Fibroblast of villous mesenchyme (primary cell): ENCODE measurements at places on chromosomes 3 and 15. TPM values are rescaled to one million over a fixed set of nuclear protein-coding genes. Genes with fewer than 3 reads are reported as not detected.
A peak's percentile ranks its signal among the peaks of the same experiment; 100 is the strongest.

Gene CACNA2D2
- not detected in 2 replicates for total RNA-seq

Gene C3orf80
- 0.86 and 3.2 TPM in 2 replicates for total RNA-seq

Gene RPS27L
- total RNA-seq: 219 and 308 TPM in 2 replicates

GRCh38 chr15:55499151-55499550 lies 8.9 kb downstream of the DNAAF4 start:
- DNase-seq: no peak

GRCh38 chr3:170244576-170244975 lies 22.4 kb downstream of the PRKCI start:
- no peak for DNase-seq

DNA sequence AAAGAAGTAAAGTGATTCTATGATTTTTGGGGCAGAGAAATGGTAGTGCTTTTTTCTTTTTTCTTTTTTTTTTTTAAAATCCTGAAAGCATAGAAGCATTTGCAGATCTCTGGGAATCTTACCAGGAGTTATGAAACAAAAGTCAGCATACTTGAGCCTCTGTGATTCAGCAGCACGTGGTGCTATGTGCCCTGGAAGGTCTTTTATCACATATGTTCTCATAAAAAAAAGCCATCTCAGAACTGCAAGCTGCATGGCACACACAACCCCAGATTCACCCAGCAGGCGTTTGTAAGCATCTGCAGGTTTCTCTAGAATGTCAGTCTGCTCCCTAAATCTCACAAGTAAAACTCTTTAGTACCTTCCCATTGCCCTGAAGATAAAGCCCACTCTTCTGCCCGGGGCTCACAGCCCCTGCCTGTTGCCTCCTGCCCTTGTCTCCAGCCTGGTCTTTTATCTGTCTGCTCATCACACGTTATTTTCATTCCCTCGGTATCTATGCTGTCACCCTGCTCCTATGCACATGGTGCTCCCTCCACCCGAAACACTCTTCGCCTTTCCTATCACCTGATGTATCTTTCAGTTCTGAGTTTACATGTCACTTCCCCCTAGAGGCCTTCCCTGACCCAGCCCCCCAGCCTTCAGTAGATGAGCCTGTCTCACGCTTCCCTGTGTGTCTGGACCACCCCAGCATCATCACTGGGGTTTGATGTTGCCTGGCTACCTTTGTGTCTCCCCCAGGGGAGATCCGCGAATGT lies 72.4 kb downstream of the CHDH start:
- peak; percentile 82 for DNase-seq

DNA sequence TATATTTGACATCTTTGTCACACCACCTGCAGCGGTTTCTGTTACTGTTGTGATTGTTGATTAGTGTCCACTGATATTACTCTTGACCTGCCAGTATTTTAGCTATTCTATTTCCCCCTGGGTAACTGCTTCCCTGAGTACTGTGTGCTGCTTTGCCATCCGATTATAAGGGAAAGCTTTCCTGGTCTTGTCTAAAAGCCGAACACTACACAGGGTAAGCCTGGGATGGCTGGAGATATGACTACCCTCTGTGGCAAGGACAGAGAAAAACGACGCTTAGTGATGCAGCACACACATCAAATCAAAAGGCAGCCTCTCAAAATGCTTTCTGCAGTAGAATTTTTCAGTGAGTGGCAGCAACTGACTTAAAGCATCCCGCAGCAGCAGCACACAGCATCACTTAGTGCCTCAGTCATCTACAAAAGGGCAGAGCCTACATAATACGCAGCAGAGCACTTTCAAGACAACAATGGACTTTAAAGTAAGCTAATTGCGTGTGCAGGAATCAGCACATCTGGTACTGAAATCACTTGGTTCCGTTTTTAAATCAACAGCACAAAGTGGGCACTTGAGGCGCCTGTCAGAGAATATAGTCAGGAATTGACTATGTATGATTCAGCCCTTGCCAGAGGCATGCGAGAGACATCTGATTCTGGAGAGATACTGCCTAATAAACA lies 656.3 kb upstream of the TGFBR2 start:
- DNase-seq: no peak
